ENCODE measurements at places on chromosomes 5 and 9.

DNA sequence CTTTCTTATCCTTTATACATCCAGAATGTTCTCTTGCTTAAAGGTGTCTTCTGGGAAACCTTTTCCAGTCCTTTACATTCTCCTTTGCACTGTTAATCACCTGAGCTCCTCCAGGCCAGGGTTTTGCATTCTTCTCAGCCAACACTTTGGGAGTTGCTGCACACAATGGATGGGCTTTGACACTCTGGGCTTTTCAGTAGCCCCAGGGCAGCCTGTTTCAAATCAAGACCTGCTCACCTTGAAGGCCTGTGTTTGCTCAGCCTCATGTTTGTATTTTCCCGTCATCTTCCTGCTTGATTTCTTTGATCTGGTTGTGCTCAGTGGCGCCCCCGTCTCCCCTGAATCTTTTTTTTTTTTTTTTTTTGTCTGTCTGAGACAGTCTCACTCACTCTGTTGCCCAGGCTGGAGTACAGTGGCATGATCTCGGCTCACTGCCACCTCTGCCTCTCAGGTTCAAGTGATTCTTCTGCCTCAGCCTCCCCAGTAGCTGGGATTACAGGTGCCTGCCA is 41.0 kb downstream of the DMRT1 start:
- no peak for DNase-seq

- no peak for DNase-seq
These were observed 126.6 kb downstream of the BARX1 start for GRCh38 chr9:93828331-93829097.

DNA sequence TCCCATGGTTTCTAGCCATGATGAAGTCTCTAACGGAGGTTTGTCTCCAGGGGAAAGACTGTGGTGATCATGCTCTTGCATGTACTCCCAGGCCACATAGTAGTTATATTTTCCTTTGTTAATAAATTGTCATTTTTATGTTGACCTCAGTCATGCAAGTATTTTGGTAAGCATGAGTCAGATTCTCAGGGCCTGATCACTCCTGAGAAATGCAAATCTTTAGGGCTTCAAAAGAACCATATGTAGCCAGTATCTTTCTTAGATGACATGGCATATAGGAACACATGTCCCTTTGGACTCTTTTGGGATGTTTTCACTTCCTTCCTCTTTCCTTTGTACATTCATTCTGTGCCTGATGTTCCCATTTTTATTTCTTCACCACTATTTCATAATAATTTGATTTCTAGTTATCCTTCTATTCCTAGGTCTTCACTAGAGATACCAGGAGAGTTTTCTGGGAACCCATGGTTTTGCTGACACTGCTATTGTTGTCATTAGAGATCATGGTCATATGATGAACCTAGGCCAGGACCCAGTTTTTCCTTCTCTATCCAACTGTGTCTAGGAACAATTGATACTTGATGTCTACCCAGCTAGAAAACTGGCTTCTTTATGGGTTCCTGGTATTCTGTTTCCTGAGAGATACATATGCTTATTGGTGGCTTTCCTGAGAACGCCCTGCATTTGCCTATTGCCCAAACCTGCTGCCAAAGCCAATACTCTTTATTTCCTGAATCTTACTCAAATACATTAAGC is 248.1 kb upstream of the NREP start:
- DNase-seq = no peak

DNA sequence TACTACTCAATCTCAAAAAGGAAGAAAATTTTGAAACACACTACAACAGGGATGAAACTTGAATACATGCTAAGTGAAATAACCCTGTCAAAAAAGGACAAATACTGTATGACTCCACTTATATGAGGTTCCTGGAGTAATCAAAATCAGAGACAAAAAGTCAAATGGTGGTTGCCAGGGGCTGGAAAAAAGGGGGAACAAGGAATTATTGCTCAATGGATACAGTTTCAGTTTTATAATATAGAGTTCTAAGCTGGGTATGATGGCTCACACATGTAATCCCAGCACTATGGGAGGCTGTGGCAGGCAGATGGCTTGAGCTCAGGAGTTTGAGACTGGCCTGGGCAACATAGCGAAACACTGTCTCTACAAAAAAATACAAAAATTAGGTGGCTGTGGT is 29.0 kb downstream of the ETF1 start:
- no peak for DNase-seq

- DNase-seq = no peak
These were observed 145.6 kb downstream of the HSD17B3 start for GRCh38 chr9:96156171-96156974.

- DNase-seq = no peak
These were observed 58.7 kb upstream of the CTSL start for GRCh38 chr9:87667164-87667738.

Measured in stimulated activated CD8-positive, alpha-beta memory T cell treated with anti-CD3 and anti-CD28 coated beads, Interleukin-2, amount 100 ng/mL, for 1 hour (primary cell).